ENCODE measurements at places on chromosomes 16 and 17.

DNA sequence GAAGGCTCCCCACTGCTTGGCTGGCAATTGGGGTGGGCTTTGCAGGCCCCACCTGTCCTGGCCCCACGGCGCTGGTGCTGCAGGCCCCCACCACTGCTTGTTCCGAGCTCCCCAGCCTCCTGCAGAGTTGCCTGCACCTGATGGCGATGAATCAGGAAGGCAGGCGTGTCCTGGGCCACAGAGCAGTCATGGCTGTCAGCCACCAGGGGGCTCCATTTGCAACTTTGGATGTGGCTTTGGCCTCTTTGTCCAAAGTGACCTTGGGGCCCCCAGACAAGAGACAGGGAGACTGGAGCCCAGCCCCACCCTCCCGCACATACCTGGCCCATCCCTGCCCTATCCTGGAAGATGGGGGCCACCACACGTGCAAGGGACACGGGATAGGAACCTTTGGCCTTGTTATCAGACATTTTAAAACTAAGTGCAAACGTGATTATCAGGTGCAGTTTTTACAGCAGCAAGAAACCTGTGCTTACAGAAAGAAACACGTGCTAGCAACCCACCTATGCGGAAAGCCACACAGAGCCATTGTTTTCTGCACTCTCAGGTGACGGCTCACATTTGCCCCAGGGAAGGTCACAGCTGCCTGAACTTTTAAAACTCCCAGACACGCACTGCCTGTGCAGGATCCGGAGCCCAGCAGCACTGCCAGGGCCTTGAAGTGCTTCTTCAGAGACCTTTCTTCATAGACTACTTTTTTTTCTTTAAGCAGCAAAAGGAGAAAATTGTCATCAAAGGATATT, at the start of gene DNASE1:
Gene DNASE1 (plus strand): TSS at position 443 of the 743 bp plus-strand sequence. CDS start 683 bp downstream, outside the sequence.
- peak; percentile 38 for DNase-seq

- no peak for DNase-seq
Observed at GRCh38 chr16:52265446-52265861, 281.5 kb downstream of the TOX3 start.

GRCh38 chr16:23975293-23975692, 139.5 kb downstream of the PRKCB start:
- DNase-seq = no peak

- no peak for DNase-seq
Observed at GRCh38 chr17:76560877-76561221, 21.0 kb downstream of the PRCD start.

DNA sequence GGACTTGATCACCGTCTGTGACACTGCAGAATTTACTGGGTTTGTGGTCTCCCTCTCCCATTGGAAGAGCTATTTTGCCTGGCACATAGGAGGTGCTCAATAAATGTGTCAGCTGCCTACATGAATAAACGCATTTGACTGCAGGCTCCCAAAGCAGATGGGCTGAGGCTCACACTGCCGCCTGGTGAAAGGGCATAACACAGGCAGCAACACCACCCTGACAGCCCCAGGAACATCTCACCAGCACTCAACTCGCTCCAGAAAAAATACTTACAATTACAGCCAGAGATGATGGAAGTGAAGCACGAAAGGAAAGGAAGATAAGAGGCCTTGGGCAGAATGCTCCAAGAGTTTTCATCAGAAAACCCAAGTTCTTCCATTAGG, 73.9 kb downstream of the RPH3AL start:
- no peak for DNase-seq

GRCh38 chr16:88705076-88705684, 1.0 kb downstream of the RNF166 start:
- DNase-seq = peak; percentile 35

GRCh38 chr16:77093309-77093708, 97.7 kb upstream of the MON1B start:
- DNase-seq = no peak

GRCh38 chr16:75007443-75007842, 8.6 kb downstream of the ZNRF1 start:
- no peak for DNase-seq

GRCh38 chr17:4953451-4953961, 2.6 kb downstream of the ENO3 start:
- DNase-seq = no peak

DNA sequence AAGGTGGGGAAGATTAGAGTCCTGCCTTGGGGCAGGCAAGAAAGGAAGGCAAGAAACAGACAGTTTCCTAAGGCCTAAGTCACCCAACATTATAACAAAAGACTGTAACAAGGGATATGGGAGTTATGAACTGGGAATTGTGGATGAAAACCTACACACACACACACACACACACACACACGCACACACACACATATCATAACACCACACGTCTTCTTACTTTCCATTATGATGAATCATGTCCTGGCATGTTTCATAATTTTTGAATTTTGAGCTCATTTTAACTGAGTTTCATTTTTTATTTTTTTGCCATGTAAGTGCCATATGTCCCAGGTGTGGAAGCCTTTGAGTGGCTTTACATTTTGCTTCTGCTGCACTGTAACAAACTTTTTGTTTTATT, 29.9 kb downstream of the HS3ST2 start:
- no peak for DNase-seq

DNA sequence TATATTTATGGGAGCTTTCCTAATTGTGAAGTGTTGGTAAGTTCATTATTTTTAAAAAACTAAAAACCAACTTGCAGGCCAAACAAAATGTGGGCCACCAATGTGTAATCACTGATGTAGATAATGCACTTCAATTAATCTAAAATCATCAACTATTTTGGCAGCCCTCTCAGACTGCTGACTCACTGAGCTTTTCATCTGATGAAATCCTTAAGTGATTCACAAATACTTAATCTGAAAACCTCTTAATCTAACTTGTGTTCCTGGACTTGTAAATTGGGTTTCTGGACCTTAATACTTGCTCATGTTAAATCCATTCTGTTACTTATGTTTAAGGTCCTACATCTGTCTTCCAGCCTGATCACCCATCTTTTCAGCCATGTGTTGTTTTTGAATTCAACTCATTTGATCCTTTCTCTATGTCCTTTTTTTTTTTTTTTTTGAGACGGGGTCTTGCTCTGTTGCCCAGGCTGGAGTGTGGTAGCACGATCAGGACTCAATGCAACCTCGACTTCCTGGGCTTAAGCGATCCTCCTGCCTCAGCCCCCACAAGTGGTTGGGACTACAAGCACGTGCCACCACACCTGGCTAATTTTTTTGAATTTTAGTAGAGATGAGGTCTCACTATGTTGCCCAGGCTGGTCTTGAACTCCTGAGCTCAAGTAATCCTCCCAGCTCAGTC, 39.0 kb downstream of the PRKCB start:
- no peak for DNase-seq

DNA sequence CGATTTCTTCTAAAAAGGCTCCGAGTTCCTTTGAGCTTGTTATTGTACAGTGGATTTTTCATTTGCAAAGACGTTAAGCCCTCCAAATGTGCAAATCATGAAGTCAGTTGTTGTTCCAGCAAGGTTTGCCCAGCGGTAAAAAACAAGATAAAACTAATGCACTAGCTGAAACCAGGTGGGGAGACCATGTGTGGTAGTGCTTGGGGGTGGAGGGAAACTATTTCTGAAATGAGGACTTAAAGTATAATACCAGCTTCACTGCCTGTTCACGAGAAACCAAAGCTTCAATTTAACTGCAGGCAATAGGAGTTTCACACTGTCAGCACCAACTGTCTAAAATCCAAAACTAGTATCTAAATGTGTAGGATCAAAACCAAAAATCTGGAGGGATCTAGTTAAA, 22.3 kb downstream of the SMARCE1 start:
- DNase-seq = no peak

GRCh38 chr16:24027466-24027865, 191.7 kb downstream of the PRKCB start:
- no peak for DNase-seq

GRCh38 chr17:79618383-79619067, 7.7 kb upstream of the RBFOX3 start:
- no peak for DNase-seq

DNA sequence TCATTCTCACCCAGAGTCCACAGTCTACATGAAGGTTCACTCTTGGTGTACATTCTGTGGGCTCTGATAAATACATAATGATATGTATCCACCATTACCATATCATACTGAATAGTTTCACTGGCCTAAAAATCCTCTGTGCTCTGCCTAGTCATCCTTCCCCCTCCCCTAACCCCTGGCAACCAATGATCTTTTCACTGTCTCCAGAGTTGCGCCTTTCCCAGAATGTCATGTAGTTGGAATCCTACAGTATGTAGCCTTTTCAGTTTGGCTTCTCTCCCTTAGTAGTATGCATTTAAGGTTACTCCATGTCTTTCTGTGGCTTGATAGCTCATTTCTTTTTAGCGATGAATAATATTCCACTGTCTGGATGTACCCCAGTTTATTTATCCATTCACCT, 101.3 kb downstream of the NOG start:
- DNase-seq = no peak

DNA sequence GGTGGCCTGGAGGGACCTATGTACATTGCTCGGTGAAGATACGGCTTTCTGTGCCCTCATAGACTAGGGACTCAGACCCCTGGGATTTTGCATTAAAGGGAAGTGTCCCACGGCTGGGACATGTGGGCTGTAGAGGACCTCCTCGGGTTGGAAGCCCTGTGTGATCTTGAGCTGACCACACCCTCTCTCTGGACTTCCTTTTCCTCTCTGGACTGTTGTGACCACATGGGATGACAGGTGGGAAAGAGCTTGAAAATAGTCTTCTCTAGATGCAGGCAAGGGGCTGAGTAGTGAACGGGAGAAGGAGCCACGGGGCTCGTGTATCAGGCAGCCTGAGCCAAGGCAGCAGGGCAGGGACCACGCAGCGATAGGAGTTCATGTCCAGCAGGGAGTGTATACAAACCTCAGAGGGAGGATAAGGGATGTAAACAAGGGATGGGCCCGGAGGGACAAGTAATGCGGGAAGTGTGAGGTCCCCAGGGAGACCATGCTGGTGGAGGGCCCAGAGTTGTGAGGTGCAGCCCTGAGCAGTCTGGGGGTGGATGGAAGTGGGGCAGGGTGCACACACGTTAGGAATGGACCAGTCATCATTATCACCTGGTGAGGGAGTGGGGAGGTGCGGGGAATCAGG, 4.5 kb upstream of the SLC4A1 start:
- DNase-seq = no peak

DNA sequence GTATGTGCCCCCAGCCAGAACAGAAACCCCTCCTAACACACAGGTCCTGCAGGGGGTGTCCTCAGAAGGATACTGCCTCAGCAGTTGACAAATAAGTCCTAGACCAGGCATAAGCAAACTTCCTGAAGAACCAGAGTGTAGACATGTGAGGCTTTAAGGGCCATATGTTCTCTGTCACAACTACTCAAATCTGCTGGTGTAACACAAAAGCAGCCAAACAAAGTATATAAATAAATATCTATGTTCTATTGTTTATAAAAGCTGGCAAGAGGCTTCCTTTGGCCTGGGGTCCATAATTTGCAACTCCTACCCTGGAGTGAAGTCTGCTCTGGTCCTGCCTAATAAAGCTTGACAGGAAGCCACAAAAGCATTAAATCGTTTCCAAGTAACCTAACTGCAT, 9.9 kb downstream of the FAM83G start:
- no peak for DNase-seq

DNA sequence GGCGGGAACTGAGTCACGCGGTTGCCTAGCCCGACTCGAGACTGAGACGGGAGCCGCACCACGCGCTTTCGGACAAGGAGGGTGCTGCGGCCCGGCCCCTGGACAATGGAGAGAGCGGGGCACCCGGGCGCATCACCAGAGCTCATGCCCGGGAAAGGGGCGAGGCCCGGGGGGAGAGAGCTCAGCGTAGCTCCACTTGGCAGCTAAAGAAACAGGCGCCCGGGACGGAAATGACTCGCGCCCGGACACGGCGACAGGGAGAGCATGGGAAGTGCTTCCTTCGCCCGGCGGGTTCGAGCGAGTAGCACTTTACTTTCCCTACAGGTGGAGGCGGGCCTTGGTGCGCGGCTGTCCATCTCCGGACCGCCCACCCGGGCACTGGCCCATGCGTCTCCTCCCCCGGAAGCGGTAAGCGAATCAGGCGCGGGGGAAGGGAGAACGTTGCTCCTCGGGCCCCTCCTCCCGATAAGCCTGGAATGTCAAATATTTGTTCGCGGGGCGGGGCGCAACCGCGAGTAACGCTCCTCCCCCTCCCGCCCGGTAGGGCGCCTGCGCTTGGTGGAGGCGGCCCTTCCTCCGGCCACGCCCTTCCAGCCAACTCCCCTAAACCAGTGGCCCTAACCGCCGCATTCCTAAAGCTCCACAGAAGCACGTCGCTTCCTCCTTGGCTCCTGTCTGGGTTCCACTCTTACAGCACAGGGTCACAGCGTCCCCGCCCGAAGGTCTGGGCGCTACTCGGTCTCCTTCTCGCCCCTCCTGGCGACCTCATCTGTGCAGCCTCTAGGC, 1.5 kb upstream of the ESRP2 start:
- DNase-seq = peak; percentile 83

DNA sequence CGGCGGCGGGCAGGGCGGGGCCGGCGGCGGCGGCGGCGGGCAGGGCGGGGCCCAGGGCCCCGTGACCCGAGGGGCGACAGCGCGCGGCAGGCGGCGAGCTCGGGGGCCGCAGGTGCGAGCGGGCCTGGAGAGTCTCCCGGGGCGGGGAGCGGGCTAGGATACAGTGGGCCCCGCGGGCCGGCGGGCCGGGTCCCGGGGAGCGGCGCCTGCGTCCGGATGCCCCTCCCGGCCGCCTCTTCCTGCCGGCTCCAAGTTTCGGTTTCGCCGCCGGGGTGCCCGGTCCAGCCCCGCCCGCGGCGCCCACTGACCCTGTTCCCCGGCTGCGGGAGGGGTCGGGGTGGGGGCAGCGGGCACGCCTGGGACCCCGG, at the start of gene RNF213:
Gene RNF213 (plus strand): TSS at position 62 of the 368 bp plus-strand sequence. CDS start 2,830 bp downstream, outside the sequence.
- DNase-seq = peak; percentile 39

DNA sequence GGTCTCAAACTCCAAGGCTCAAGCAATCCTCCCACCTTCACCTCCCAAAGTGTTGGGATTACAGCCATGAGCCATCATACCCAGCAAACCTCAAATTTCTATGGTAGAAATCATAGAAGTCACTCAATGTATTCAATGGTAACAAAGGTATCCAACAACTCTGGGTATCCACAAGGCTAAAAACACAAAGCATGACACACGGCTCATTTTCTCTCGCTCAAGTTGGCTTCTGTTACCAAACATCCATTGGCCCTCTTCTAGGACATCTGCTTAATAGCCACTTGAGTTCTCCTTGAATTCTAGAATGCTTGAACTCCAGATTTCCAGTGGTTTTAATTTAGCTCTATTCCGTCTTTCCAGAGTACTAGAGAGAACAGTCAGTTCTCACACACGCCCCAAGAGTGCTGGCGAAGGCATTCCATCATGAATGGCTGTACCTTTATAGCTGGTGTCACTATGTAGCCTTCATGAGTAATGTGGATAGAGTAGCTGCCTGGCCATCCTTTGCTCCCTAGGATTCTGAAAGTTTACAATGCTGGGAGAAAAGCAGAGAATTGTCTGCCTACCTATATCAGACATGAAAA, 42.6 kb downstream of the SPAG9 start:
- DNase-seq = no peak

GRCh38 chr17:33398386-33398785, 105.3 kb upstream of the ASIC2 start:
- no peak for DNase-seq

GRCh38 chr16:21620592-21620991, 21.2 kb downstream of the METTL9 start:
- no peak for DNase-seq
